ENCODE measurements at places on chromosomes 5 and 9.
A peak's percentile ranks its signal among the peaks of the same experiment; 100 is the strongest.

GRCh38 chr9:16230731-16231130, 639.7 kb downstream of the BNC2 start:
- no peak for DNase-seq

DNA sequence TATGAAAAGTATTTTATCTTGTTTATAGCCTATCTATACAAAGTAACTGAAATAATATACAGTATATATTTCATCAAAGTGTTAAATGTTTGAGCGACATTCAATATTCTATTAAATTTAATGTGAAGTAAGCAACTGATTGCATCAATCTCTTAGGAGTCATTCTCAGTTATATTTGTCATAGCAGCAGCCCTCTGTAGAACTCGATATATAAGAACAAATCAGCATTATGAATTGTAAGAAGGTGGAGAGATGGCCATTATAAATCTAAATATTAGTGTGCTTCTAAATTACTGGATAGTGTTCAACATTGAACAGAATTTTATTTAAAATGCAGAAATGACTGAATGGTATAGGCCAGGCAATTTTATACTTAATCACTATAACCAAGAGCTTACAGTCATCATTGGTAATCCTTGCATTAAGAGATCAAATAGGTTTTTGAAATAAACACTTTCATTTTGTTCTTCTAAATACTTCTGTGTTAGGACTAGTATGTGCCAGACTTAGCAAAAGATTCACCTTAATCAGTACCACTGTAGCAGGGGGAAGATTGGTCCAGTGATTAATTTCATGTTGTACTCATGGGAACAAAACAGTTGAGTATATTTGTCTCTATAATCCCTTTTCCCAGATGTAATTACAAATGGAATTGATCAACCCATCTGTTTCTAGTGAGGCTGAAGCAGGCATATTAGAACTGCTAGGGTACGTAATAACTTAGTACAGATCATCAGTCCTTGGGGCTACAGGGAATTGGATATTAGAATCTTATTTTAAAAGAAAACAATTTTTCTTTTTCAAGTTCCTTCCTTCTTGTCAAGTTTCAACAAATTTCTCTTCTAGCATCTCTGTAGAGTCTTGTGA, 108.3 kb upstream of the TYRP1 start:
- no peak for DNase-seq

- DNase-seq, result no peak
Measured at GRCh38 chr9:76985581-76985980, 33.9 kb upstream of the FOXB2 start.

DNA sequence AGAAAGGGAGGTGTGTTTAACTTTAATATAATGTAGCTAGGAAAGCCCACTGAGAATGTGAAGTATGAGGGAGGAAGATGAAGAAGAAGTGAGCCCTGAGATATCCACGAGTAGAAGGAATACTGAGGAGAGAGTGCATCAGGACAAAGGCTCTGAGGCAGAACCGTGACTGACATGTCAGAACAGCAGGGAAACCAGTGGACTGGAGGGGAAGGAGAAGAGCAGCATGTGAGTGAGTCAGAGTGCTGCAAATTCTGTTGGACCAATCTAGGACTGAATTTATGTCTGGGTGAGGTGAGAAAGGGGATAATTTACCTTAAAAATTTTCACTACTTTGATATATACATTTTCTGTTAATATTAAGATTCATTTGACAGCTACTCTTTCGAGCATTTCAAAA, 110.3 kb downstream of the ST8SIA4 start:
- DNase-seq, result no peak

DNA sequence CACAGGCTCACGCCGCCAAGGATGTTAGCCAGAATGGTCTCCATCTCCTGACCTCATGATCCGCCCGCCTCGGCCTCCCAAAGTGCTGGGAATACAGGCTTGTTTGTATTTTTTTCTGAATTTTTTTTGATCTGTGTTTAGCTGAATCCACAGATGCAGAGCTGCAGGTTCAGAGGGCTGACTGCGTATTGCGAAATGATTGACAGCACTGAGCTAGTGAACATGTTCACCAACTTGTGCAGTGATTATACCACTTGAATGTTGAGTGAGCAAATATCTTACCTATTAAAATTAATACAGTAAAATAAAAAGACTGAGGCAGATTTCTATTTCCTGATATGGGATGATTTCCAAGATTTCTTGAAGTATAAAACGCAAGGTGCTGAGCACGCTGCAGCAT, 123.1 kb upstream of the PHYKPL start:
- DNase-seq, result no peak

- peak; percentile 44 for DNase-seq
Measured at GRCh38 chr5:131263648-131264450, at the start of gene CDC42SE2. Gene CDC42SE2 (plus strand): TSS chr5:131264053. CDS start chr5:131359494, 95,441 bp downstream.

GRCh38 chr5:50547303-50547702, 106.2 kb upstream of the EMB start:
- DNase-seq, result no peak

DNA sequence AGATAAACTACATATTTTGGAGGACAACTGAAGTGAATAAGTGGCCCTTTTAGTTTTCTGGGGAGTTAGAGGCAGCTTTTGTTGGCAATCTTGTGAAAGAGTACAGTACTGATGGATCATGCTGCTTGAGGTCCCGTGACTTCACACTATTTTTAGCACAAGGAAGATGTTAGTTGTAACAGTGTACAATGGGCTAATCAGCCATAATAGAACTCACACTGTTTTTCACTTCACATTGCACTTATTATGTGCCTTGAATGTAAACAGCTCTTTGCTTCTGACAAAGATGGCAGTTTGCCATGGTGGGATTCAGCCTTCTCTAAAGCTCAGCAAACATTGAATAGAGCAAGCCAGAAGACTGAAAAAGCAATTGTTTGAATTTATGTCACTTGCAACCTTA, 176.7 kb upstream of the ZNF608 start:
- no peak for DNase-seq

DNA sequence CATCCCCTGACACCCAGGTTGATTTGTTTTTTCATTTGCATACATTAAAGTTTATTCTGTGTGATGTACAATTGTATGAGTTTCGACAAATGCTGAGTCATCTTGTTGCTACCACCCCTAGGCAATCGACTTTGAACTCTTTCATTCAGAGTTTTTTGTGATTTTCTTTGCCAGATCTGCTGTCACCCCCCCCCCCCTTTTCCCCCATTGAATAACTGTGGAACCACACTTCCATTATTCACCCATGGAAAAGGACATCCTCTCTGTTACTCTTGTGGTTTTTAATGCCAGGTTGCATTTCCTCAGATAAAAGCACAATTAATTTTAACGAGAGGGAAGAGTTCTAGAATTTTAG, 13.7 kb upstream of the FAM120AOS start:
- DNase-seq, result no peak

DNA sequence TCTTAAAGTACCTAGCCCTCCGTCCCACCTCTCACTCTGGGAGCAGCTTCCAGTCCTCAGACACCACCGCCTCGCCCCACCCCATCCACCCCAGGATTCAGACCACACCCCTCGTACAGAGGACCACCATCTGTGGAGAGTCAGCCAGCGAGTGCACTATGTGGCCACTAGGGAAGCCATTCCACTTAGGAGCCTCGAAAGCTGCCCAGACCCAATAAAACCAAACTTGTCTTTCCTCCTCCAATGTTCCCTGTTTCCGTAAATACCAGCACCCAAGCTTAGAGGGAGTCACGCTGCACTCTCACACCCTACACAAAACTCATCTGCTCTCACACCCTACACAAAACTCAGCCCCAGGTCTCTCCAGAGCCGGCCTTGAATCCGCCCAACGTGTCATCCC, 1.9 kb downstream of the GCNT4 start:
- DNase-seq, result no peak

DNA sequence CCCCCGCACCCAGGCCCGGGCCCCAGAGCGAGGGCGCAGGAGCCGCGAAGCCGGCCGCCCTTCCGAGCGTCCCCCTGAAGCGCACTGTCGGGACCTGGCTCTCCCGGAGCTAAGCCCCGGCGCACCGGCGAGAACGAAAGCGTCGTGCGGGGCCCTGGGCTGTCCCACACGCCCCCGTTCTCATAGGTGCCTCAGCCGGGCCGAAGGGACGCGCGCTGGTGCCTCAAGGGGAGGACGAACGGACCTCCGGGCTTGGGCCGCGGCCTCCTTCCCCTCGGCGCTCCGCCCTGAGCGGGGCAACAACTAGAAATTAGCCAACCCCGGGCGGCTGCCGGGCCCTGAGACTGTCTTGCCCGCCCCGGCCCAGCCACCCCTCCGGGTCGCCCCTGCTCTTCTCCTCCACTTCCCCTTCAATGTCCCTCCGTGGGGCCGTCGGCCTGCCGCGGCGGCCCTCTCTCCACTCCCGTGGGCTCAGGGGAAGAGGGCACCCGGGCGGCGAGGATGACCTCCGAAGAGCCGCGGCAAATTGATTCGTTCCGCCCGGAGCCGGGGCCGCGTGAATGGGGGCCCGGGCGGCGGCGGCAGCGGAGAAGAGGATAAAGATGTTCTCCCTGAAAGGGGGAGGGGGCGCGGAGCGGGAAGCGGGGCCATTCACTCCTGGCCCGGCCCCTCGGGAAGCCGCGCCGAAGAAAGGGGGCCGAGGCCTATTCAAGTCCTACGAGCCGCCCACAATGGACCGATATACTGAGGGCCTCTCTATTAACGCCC, 3.5 kb upstream of the PRDM12 start:
- DNase-seq, result no peak

GRCh38 chr5:82538339-82539034, 260.3 kb upstream of the RPS23 start:
- DNase-seq, result no peak

DNA sequence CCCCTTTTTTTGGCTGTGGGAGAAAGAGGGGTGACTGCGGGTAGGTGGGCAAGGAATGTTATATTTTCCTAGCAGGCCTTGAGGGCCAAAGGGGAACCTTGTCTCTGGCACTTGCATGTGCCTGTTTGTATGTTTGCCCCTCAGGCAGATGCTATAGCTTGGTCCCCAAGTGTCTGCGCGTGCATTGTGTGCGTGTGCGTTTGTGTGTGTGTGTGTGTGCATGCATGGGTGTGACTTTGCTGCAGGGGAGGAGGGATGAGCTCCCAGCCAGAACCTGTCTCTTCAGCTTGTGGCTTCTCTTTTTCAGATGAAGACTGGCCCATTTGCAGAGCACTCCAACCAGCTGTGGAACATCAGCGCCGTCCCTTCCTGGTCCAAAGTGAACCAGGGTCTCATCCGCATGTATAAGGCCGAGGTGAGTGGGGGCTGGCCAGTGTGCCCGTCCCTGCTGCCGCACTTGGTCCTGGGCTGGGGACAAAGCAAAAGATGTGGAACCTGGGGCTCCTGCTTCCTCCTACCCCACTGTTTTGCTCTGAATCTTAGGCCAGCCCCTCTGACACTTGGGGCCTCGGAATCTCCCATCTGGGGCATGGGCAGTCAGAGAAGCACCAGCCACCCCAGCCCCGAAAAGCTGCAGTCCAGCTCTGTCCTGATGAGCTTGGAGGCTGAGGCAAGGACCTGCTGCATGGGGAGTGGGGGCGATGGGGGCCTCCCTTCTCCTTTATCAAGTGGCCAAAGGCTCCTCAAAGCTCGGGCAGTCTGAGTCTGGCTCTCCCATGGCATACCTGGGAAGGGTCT, 31.1 kb downstream of the PTPA start:
- no peak for DNase-seq

- DNase-seq, result no peak
Measured at GRCh38 chr5:124395287-124395686, 351.2 kb downstream of the ZNF608 start.

- DNase-seq, result no peak
Measured at GRCh38 chr5:15731699-15732098, 231.7 kb downstream of the FBXL7 start.

- no peak for DNase-seq
Measured at GRCh38 chr5:143086908-143087637, 316.4 kb downstream of the NR3C1 start.

DNA sequence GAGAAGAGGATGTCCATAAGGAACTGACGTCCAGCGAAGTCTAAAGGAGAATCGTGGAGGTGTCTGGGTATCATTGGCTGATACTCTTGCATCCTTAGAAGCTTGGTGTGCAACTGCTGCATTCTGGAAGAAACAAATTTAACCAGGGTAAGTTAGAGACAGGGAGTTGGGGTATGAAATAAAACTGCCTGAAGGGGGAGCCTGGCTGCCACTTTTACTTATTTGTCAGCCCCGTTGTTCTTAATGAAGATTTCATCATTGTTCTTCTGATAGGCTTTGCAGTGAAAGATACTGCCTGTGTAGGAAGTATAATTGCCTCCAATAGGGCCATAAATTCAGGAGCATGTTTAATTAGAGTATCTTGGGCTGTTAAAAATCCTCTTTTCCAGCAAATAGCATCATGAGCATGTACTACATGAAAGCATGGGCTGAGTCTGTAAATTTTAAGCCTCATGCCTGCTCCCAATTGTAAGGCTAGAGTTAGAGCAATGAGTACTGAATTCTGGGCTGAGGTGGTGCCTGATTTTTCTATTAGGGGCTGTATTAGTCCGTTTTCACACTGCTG, 1264.5 kb upstream of the ACO1 start:
- DNase-seq, result no peak

DNA sequence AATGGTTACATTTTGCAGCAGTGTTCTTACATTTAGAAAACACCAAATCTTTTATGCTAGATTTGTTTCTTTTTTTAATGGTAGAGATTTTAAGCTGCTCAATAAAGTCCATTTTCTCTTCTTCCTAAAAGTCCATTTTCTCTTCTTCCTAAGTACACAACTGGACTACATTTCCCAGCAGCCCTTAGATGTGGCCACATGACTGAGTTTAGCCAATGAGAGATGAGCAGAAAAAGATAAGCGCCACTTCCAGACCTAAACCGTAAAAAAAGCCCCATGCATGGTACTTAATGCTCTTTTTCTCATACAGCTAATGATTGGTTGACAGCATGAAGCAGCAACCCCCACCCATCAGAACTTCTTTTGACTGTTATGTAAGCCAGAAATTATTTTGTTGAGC, 206.7 kb downstream of the FAM114A2 start:
- no peak for DNase-seq

- DNase-seq, result no peak
Measured at GRCh38 chr5:171750311-171750788, 35.3 kb upstream of the SMIM23 start.

All from AG04450 (cell line).